ENCODE measurements at places on chromosomes 12 and 14.
A peak's percentile ranks its signal among the peaks of the same experiment; 100 is the strongest.

DNA sequence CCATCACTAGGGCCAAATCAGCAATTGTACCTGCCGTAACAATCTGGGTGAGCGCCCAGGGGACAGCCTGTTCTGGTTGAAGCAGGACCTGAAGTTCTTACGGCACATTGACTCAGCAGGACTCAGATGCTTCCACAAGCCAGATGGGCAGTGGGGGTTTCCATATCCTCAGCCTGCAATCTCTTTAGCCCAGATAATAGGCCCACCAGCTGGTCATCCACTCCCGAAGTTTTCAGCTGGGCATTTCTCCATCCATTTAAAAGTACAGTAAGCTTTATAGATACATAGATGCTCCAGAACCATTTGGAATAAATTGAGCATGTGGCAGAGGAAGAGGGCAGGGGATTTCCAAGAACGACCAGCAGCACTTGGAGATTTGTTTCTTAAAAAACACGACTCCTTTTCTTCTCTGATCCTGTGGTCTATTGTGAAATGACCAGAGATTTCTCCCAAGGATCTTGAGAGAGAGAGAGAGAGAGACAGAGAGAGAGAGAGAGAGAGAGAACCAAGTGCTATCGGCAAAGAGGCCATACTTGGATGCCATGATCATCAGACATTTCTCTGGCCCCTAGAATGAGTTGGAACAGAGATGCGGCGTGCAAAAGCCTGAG, 74.8 kb upstream of the PLXNC1 start:
- DNase-seq: no peak

- DNase-seq: no peak
Observed at GRCh38 chr14:99587460-99588278, 16.3 kb downstream of the CCDC85C start.

GRCh38 chr14:61875483-61875882, 113.3 kb downstream of the SNAPC1 start:
- no peak for DNase-seq

GRCh38 chr12:69070319-69071090, 137.5 kb upstream of the CPM start:
- DNase-seq: peak; percentile 33

DNA sequence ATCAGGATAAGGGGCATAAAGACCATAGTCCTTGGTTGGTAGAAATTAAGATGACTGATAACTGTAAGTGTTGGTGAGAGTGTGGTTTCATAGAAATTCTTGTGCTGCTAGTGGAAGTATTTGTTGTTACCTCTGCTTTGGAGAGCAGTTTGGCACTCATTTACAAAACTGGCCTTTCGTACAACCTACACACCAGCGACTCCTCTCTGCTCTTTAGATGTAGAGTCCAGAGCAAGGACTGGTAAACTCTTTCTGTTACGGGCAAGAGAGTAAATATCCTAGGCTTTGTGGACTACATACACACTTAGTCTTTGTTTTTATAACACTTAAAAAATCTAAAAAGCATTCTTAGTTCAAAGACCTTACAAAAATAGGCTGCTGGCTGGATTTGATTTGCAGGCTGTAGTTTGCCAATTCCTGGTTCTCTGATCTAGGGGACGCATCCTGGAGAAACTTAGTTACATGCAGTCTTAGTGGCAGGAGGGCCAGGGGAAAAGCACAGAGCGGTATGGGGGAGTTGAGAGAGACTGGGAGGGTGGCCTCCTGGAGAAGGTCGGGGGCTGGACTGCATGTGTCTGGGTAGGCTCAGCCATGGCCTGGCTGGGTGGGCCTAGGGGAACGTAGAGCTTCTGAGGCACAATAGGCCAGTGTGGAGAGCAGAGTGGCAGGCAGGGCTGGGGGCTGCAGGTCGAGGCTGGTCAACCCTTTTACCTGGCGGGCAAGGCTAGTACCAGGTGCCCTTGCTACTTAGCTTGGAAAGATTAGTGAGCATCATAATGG, 55.3 kb upstream of the AMN start:
- DNase-seq: no peak

- DNase-seq: no peak
Observed at GRCh38 chr14:32341947-32342846, 13.1 kb downstream of the AKAP6 start.

DNA sequence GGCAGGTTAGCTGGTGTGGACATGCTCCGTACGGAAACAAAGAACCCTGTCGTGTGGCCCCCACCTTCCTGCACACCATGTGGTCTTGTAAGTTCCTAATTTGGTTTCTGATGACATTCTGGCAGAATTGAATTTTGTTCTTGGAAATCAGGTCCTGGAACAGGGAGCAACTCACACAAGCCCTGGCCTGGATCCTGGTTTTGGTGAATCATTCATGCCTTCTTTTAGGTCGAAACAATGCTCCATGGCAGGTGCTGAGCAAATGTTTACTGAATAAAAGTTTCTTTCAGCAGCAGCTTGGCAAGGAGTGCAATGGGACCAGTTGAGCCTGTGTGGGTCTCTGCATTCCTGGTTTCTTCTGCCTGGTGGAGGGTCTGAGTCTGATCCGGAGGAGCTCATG, 978.4 kb downstream of the BCL11B start:
- DNase-seq: no peak

- no peak for DNase-seq
Observed at GRCh38 chr14:65229748-65230728, 127.7 kb upstream of the MAX start.

GRCh38 chr12:114779186-114779585, 95.2 kb upstream of the TBX3 start:
- DNase-seq: no peak

GRCh38 chr12:127381043-127381668, 885.8 kb upstream of the TMEM132C start:
- peak; percentile 17 for DNase-seq

GRCh38 chr14:42628602-42629001, 1021.9 kb downstream of the LRFN5 start:
- no peak for DNase-seq

- DNase-seq: no peak
Observed at GRCh38 chr14:90815822-90816662, at the start of gene TTC7B. Gene TTC7B, minus strand, starts transcription at chr14:90816430. Its CDS starts 135 bp downstream, at chr14:90816295.

- no peak for DNase-seq
Observed at GRCh38 chr12:14962153-14962539, 745 bp upstream of the ARHGDIB start.

DNA sequence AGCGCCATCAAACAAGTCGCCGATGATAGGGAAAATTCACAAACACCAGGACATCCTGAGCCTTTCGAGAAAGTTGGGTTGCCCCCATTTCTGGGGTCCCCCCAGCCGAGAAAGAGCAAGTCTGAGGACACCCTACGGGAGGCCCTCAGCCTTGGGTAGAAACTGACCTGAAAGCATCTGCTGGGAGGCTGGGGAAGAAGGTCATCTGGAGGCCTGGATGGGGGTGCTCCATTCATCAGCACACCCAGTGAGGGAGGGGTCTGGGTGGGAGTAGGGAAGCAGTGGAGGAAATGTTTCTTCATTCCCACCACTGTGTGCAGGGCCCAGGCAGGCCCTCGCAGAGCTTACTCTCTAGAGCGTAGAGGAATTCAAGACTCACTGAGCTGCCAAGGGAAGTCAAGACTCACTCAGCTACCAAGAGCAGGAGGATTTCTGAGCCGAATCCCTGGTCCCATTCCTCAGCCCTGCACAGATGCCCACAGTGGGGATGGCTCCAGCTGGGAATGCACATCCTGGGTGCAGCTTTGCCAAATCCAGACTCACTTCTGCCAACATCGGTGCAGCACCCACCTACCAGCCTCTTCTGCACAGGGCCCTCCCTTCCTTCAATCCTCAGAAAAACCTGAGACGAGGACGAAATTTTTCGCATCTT, 38.1 kb downstream of the DIO3 start:
- DNase-seq: no peak

GRCh38 chr14:32694795-32695449, 243.8 kb upstream of the NPAS3 start:
- no peak for DNase-seq

GRCh38 chr12:84016956-84017355, 895.6 kb downstream of the SLC6A15 start:
- DNase-seq: no peak

GRCh38 chr12:126019385-126019784, 954.1 kb downstream of the AACS start:
- no peak for DNase-seq

- no peak for DNase-seq
Observed at GRCh38 chr14:71932229-71932981, at the start of gene RGS6. Gene RGS6, plus strand, starts transcription at chr14:71932429.

GRCh38 chr14:56124327-56124726, 6.1 kb downstream of the PELI2 start:
- DNase-seq: no peak

- no peak for DNase-seq
Observed at GRCh38 chr12:10562306-10562933, 51.0 kb downstream of the MAGOHB start.

- DNase-seq: no peak
Observed at GRCh38 chr14:80213602-80214001, 2.3 kb upstream of the DIO2 start.

DNA sequence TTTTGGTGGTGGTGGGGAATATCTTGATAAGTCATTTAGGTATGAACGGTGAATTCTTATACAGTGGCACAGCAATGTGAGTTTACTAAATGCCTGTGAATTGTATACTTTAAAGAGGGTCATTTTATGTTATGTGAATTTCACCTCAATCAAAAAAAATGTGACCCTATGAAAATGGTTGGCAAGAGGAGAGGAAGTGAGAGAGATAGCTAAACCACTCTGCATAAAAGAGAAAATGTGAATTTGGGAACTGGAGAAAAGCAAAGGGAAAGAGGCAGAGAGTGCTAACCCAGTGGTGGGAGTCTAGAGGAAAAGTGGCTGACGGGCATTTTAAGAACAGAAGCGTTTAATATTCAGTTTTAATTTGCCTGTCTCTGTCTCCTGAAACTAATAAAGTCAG, 93.8 kb downstream of the SLC38A6 start:
- DNase-seq: no peak

GRCh38 chr14:87756661-87757060, 236.3 kb downstream of the GALC start:
- DNase-seq: no peak

GRCh38 chr14:104788161-104788818, 7.3 kb downstream of the AKT1 start:
- DNase-seq: no peak

- DNase-seq: no peak
Observed at GRCh38 chr12:32551058-32551457, 128.0 kb upstream of the DNM1L start.

DNA sequence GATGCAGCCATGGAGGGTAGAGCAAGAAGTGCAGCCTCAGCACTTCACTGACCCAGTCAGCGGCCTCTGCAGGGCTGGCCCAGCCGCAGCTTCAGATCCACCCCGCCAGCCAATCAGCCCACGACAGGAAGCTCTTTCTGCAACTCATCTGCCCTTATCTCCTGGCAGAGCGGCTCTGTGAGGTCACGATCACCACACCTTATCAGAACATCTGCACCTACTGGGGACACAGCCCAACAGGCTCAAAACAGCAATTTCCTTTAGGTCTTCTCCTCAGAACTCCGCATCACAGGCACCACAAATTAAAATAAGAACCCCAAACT, 287.3 kb downstream of the BCL11B start:
- DNase-seq: peak; percentile 60

DNA sequence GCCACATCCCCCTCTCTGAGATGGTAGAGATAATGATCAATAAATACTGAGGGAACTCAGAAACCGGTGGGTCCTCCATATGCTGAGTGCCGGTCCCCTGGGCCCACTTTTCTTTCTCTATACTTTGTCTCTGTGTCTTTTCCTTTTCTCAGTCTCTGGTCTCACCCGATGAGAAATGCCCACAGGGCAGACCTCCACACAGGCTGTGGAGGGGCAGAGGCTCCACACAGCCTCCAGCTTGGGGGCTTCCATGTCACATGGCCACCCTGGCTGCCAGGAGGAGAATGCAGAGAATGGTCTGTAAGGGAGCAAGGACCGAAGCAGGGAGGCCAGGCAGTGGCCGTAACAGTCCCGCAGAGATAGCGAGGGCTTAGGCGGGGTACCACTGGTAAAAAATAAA, 105.9 kb downstream of the NTF3 start:
- no peak for DNase-seq

GRCh38 chr14:54909817-54910558, 7.4 kb upstream of the GCH1 start:
- DNase-seq: no peak

GRCh38 chr14:54735424-54735823, 167.2 kb downstream of the GCH1 start:
- no peak for DNase-seq

DNA sequence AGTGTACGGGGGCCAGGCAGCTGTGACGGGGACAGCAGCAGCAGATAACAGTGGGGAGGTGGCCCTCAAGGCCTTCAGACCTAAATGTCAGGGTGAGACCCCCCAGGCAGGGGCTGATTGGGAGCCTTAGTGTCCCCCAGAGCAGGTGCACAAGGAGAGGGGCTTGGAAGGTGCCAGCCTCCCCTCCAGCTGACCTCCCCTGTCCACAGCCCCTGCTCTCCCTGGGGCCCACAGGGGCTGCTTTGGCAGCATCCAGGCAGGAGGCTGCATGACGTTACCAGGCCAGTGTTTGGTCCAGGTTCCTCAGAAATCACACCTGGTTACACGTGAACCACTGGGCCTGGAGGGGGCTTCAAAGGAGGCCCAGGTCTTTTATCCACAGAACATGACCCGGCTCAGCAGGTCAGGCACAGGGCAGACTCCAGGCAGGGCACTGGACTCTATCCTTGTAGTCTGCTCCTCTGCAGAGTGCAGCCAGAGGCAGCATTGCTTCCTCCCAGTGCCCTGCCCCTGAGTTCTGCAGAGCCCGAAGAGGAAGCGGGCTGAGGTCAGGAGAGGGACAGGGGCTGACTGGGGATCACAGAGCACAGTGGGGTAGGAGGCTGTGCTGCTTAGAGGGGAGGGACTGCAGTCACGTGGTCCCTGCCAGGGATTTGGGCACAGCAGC, 2.6 kb upstream of the TRMT61A start:
- DNase-seq: no peak

DNA sequence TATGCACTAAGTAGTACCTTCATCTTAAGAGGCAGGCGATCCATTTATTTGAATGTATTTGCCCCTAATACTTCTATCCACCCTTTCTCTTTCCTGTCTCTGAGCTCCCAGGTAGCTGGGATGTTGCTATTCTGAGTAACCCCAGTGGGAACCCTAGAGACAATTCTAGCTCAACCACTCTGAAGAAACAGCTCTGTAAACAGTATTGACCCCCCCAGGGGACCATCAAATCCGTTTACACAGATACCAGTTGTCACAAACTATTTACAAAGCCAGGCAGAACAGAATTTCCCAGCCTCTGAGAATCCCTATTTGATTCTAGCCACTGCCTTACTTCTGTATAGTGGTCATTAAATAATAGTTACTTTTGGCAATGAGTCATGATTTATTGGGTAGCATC, 64.9 kb downstream of the MIPOL1 start:
- no peak for DNase-seq

DNA sequence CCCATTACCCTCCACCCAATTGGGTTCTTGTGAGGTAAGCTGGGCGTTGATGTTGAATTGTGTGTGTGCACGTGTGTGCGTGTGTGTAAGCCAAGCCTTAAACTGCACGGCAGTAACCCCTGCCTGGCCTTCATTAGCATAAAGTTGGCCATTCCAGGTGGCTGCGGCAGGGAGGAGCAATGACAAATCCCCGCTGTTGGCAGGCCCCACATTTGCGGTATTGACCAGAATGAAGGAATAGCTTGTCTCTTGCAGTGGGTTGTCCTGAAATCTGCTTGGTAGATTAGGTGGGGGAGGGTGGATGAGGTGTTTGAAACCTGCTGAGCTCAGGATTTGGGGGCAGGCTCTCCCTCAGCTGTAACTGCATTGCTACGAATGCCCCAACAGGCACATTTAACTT, 7.3 kb downstream of the VSX2 start:
- DNase-seq: no peak

All from stimulated activated CD4-positive, alpha-beta T cell treated with anti-CD3 and anti-CD28 coated beads, TNF-alpha, amount 100 ng/mL, for 24 hours (primary cell).